Right renal pelvis (tissue), 4 donors: ENCODE measurements at places on chromosomes 13 and 19.

GRCh38 chr19:7078008-7078407 is 8.5 kb downstream of the ZNF557 start:
- DNase-seq, result no peak

DNA sequence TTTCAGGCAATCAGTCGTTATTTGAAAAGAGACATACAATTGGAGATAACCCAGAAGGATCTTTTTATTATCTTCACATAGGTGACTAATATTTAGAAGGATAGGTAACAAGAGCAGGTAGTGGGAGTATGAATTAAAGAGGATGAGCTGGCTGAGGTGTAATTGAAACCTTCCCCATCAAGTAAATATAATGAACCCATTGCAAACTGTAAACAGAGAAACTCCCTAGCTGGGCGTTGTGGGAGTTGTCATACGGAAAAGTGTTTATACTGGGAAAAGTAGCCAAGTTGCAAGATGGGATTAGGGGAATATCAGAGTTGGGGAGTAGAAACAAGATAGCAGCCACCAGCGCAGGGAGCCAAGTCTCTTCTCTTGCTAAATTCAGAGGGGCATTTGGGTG is 448.4 kb downstream of the COG6 start:
- DNase-seq, result no peak

DNA sequence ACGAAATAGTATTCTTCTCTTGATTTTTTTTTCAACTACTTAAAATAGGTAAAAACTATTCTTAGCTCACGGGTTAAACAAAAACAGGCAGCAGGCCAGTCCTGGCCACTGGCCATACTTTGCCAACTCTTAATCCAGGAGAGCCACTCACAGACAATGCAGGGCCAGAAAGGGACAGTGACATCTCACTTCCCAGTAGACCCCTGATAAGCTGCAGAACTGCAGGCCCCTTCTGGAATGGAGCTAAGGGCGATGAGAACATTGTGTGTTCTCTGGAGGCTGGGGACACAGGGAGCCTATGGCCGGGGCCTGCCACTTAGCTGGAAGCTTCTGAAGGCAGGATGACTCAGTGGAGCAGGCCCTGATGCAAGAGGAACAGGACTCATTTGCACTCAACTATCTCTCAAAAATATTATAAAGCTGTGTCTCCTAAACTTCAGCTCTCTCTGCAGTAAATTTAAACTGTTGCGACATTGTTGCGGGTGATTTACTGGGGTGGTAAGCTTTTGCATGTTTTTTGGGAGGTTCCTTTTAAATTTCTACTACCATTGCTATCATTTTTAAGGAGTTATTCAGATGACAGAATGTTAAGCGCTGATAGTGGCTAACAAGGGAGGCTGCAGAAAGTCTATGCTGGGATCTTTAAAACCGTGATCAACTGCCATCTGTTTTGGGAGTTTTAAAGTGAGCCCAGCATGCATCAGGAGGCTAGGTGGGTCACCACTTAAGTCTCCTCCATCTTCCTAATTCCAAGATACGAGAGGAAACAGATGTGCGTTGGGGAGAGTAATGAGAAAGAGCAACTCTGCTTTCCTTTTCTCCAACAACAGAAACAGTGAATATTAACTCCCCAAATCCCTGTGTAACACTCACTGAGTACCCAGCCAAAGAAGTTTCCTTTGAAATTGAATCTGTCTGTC is 33.2 kb upstream of the KATNAL1 start:
- no peak for DNase-seq

DNA sequence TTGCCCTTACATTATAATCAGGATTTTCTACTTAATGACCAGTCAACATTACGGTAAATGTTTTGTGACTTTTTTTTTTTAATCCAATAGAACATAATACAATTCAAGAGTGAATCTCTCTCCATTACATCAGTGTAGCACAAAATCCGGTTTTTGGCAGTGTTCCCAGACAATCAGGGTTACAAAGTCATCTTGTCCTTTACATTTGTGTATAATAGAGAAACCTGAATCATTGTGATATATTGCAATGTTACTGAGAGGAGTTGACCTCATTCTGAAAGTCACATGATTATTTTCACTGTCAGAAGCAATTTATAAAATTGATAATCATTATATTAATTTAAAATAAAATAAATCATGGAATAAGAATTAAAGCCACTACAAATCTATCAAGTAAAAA is 1346.0 kb upstream of the SPRY2 start:
- no peak for DNase-seq

DNA sequence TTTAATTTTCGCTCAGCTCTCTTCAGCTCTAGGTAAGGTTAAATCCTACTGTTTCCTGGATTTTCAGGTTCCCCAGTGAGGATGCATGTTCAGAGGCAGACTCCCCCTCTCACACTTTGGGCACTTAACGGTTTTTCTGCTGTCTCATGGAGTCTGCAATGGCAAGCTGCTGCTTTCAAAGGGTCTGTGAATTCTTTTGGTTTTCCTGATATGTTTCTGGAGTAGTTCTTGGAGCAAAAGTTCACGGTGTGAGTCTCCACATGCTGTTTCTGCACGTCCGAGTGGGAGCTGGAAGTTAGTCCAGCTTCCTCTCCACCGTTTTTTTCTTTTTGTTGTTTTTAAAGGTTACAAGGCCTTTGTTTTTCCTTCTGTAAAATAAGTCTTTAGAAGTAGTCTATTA is 35.4 kb downstream of the DNAJC15 start:
- DNase-seq, result no peak

- no peak for DNase-seq
Observed at GRCh38 chr13:113978741-113979481, 5.0 kb upstream of the C13orf46 start.

- no peak for DNase-seq
Observed at GRCh38 chr19:1177322-1178114, 3.5 kb upstream of the SBNO2 start.

DNA sequence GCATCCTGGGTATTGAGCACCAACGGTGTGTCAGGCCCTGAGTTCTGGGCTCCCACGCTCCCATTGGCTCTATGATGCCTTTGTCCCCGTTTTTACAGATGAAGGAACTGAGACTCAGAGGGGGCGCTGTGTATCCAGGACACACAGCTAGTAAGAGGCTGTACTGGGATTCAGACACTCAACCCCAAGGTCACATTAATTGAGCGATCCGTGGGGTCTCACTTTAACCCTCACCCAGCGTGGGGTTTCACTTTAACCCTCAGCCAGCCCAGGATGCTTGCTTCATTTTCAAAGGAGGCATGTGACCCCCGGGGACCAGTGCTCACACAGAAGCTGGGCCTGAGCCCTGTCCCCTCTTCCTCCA is 42.6 kb downstream of the CYP4F22 start:
- DNase-seq, result no peak

DNA sequence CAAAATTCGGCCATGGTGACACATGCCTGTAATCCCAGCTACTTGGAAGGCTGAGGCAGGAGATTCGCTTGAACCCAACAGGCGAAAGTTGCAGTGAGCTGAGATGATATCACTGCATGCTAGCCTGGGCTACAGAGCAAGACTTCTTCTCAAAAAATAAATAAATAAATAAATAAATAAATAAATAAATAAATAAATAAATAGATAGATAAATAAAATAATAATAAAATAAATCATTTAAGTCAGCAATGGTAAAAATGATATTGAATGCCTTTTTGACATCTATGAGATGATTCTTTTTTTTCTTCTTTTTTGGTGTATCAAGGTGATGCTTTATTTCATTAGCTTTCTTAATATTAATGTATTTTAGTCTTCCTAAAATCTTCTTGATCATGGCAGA is 221.7 kb upstream of the RXFP2 start:
- no peak for DNase-seq

DNA sequence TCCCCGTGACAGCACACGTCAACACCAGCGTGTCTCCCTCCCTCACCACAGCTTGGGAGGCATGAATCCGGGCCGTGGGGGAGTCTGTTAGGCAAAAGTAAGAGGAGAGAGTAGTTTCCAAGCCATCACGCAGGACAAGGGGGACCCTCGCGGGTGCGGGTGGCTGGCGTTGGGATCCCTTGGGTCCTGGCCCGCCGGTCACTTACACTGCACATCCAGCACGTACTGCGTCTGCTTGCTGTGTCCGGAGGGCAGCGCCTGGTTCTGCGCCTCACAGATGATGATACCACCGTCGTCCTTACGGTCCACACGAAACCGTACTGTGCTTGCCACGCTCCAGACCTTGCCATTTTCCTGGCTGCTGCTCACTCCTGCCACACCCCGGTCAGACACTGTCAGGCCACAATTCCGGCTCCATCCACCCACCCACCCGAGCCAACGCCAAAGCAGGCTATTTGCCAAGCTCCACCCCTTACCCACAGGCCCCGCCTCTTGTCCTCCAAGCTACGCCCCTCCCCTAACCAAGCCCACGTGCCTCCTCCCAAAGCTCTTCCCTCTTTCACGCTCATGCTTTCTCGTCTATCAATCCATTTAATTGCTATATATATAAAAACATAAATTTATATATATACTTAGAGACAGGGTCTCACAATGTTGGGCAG is 6.6 kb upstream of the ZNF428 start:
- no peak for DNase-seq

- DNase-seq, result no peak
Observed at GRCh38 chr13:97235549-97236231, 13.6 kb downstream of the MBNL2 start.

GRCh38 chr19:52428937-52429336 is at the start of gene ZNF534:
TSS of gene ZNF534 (plus strand) at chr19:52429148. CDS start at chr19:52431475, 2,327 bp downstream.
- no peak for DNase-seq

DNA sequence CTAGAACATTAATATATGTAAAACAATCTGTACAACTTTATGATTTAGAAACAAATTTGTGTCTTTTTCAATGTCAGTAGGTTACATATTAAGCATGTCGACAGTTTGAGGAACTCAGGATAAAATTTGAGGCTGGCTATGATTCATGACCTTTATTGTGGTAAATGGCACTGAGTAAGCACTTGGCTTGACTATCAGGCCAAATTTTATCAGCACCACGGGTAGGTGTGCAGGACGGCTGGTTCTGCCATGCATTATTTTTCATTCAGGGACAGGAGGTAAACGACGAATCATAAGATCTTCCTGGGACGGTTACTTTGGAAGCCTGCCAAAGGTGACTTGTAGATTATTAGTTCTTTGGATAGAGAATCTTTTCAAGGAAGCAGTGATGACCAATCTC is 19.9 kb upstream of the CYP4F8 start:
- DNase-seq, result no peak

DNA sequence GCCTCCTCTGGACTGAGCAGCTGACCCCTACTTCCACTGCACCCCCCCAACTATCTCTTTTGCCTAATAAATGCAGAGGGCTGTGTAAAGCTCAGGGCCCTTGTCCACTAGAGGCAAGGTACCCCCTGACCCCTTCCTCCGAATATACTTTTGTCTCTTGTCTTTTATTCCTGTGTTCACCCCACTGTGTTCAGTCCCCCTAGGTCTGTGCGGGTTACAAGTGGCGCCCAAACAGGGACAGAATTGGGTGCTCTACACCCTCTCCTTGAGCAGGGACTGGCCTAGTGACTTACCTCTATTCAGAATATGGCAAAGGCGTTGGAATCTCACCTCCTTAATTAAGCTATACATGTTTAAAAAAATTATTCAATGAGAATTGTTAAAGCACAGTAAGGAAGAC is 15.0 kb downstream of the ZNF350 start:
- DNase-seq, result no peak

GRCh38 chr13:30100226-30100625 is 207.1 kb downstream of the KATNAL1 start:
- no peak for DNase-seq

- no peak for DNase-seq
Observed at GRCh38 chr13:110262508-110263291, 44.3 kb downstream of the COL4A1 start.

GRCh38 chr13:36820222-36820621 is 1.2 kb downstream of the RFXAP start:
- no peak for DNase-seq

- DNase-seq, result no peak
Observed at GRCh38 chr13:93872786-93873347, 606.6 kb downstream of the DCT start.

DNA sequence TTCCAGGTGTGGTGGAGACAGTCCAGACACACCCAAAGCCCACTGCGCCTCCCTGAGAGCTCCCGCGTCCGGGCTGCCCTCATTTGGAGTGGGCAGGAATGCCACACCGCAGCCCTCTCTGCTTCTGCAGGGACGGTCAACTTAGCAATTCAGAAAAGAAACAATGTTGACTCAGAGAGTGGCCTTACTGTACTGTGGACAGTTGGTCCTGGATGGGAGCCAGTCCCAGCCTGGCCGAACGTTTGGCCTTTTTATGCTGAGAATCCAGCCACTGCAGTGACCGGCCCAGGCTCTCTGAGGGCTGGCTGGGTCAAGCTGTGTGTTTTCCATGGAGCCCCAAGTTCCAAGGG is 7.2 kb downstream of the GAS6 start:
- no peak for DNase-seq

- DNase-seq, result no peak
Observed at GRCh38 chr13:53460796-53461195, 432.2 kb downstream of the OLFM4 start.

GRCh38 chr13:30581582-30581981 is 36.1 kb upstream of the USPL1 start:
- no peak for DNase-seq

- DNase-seq, result no peak
Observed at GRCh38 chr19:38848299-38849146, 1.3 kb downstream of the HNRNPL start.
